ENCODE measurements at places on chromosomes 1 and 21.

DNA sequence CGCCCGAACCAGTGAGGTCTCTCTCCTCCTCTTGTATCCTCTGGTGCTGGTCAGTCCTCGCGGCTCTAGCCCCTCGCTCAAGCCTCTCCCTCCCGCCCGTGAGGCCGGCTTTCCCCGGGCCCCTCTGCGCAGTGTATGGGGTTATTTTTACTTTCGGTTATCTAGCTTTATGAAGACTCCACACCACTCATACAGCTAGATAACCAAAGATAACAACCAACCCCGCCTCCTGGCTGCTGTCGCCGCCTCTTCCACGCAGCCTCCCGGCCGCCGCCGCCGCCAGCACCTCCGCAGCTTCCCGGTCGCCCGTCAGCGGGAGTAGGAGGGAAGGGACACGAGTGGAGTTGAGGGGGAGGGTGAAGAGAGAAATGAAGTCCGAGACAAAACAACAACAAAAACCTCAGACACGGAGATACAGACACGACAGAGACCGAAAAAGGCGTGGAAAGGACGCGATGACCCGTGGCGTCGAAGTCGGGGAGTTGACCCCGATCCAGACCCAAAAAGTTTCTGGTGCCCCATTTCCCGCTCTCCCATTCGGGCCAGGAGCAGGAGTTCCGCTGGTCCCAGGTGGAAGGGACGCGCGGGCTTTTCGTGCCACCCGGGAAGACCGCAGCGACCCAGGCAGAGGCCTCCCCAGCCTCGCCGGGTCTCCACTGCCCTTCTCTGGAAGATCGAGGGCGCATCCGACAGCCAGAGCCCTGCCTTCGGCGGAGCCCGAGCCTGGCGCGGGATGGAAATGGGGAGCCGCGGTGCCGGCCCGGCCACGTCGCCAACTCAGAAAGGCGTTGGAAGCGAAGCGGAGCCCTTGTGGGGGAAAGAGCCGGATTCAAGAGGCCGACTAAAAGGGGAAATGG is 51.4 kb downstream of the RHBG start:
- DNase-seq, result peak; percentile 83

- peak; percentile 23 for DNase-seq
Observed at GRCh38 chr1:119966020-119966419, 69.7 kb upstream of the ADAM30 start.

GRCh38 chr1:159089184-159089791 is 12.7 kb upstream of the AIM2 start:
- peak; percentile 36 for DNase-seq

DNA sequence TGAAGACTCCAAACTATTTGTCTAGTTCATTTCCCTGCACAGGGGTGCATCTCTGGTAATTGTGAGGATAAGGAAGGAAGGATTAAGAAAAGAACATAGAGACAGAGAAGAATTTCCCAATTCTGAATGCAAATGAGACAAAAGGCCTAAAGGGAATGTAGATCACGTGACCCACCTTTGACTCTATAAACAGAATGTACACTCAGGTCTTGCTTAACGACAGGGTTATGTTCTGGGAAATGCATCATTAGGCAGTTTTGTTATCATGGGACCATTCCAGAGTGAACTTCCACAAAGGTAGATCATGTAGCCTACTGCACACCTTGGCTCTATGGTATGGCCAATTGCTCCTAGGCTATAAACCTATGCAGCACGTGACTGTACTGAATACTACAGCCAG is 252.3 kb upstream of the ZP4 start:
- no peak for DNase-seq

DNA sequence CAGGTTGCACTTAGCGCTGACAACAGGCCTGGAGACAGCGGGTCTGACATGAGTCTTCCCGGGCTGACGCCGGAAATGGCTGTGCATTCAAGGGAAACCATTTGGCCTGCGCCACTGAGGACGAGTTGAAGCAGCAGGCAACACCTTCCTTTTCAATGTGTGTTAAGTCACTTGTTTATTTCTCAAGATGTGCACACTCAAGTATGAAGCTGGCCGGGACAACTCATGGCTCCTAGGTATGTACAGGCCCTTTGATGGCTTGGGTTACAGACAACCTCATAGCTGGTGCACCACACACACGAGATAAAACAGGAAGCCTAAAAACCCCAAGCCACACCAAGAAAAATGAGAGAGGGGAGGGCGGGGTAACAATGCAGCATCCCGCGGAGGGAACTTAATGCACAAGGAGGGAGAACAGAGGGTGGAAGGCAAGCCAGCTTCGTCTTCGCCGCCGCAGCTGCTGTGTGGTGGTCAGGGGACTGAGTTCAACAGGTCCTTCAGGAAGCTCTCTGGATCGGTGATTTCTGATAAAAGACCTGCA is 118.0 kb upstream of the IFFO2 start:
- no peak for DNase-seq

DNA sequence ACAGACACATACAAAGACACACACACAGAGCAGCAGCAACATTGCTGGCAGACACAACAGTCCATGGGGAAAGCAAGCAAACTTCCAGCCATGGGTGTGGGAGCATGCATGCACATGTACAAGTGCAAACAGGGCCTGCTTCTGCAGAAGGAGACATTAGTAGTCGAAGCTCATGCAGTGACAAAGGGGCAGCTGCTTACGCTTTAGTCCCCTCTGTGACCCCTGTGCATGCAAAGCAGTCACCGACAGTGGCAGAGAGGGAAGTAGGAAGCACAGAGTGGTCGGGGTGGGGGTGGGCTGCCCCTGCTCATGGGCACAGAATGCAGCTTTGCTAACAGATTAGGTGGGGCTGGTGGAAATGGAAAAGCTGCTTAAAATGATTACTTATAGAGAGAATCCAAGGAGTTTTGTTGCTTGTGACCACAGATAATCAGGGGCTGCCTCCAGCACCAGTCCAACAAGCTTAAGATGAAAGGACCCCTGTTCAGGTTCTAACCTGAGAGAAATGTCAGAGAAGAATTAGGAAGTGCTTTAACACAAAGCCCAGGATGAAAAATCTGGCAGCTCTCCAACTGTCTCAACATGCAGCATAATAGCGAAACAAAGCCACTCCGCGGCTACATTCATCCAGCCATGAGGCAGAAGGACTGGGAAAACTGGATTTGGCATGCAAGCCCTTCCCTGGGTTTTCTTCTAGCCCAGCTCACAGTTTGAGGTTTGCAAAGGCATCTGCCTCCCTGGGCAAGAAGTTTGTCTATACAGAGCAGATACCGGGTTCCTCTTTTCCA is 378.9 kb downstream of the KCNH1 start:
- DNase-seq, result no peak

- no peak for DNase-seq
Observed at GRCh38 chr1:85607126-85607920, 26.8 kb downstream of the CCN1 start.

DNA sequence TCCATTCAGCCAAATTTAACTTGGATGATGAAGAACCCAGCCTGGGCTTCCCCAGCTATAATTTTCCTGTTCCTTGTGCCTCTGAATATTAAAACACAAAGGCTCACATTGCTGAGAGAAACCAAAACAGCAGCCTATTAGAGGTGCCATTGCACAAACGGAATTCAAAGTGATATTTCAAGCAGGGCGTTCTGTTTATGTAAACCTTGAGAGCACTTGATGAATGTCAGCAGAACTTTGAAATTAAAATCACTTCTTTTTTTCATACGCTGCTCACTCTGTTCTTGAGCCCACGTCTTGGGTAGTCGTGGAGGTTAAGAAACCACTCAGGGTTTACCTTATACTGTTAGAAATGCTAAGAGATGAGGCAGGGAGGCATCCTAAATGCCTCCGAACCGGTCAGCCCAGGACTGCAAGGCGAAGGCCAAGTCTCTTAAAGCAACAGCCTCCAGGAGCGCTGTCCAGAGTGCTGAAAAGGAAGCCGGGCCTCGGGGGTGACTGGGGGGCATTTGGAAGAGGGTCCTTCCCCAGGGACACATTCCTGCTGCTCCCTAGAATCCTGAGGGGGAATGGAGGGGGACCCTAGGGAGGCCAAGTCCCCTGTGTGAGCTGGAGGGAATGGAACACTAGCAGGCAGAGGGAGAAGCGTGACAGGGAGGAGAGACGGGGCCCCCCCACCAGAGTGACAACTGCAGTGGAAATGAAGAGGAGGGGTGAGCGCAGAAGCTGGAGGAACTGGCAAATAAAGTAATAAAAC is 154.8 kb upstream of the VAMP3 start:
- no peak for DNase-seq

GRCh38 chr1:42940851-42941639 is 17.6 kb downstream of the SLC2A1 start:
- DNase-seq, result peak; percentile 71

GRCh38 chr1:51019811-51020210 is 49.8 kb downstream of the CDKN2C start:
- DNase-seq, result no peak

DNA sequence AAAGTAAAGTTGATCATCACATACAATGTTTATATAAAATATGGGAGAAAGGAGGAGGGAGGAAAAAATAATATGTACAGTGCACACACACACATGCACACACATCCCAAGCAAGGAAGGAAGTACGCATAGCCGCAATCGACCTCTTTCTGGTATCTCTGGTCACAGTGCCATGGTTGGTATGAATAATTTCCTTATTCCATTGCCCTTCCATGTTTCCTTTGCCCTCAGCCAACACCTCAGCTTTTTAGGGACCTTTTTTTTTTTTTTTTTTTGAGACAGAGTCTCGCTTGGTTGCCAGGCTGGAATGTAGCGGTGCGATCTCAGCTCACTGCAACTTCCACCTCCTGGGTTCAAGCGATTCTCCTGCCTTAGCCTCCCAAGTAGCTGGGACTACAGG is 20.6 kb downstream of the CITED4 start:
- no peak for DNase-seq

- DNase-seq, result peak; percentile 59
Observed at GRCh38 chr1:9373619-9374018, 80.9 kb downstream of the SPSB1 start.

DNA sequence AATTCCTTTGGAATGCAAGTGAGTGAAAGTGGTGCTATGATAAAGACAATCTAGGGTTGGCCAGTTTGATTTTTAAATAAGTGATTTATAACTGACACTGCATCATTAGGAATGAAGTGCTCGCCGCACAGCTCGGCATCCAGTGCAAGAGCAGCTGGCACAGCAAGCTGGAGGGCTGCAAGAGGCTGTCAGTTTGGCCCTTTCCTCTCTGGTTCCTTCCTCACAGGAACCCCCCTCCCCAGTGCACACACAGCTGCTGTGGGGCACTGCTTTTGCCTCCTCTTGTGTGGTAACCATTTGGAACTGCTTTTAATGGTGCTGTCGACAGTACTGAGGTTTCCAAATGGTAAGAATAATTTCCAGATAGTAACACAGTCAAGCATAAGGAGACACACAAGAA is 10.4 kb upstream of the BCAR3 start:
- no peak for DNase-seq

DNA sequence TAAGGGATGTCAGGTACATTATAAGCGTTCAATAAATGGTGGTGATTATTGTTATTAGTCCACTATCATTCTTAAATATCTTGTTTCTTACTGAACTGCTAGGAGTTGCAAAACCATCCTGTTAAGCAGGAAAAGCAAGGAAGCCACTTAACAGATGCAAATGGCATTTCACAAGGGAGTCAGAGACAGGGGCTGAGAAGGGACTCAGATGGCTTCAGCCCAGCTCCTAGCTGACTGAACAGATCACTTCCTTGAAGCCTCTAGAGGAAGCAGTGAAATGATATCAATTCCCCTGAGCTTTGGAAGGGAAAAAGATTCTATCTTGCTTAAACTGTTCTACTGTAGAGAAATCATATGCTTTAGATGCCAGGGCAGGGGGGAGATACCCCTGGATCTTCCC is 151.5 kb downstream of the ST6GALNAC5 start:
- no peak for DNase-seq

DNA sequence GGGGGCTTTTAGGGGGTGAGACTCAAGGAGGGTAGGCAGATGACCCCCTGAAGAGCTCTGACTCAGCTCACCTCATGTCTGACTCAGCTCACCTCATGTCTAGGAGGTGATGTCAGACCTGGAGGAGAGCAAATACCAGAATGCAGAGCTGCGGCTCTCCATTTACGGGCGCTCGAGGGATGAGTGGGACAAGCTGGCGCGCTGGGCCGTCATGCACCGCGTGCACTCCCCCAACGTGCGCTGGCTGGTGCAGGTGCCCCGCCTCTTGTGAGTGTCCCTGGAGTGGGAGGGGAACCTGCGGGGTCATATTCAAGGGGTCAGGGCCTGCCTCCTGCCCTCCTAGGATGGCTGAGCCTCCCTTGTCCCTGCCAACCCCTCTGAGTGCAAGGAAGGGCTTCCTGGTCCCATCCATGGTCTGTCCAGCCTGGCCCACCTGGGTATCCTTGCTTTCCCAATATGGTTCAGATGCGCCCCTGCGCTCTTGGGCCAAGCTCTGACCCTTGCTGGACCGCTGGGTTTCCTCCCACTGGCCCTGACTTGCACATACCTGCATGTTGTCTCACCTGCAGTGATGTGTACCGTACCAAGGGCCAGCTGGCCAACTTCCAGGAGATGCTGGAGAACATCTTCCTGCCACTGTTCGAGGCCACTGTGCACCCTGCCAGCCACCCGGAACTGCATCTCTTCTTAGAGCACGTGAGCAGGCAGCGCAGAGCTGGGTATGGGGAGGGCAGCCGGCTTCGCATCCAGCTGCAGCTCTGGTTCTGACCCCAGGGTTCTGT is 9.1 kb downstream of the AMPD2 start:
- no peak for DNase-seq

DNA sequence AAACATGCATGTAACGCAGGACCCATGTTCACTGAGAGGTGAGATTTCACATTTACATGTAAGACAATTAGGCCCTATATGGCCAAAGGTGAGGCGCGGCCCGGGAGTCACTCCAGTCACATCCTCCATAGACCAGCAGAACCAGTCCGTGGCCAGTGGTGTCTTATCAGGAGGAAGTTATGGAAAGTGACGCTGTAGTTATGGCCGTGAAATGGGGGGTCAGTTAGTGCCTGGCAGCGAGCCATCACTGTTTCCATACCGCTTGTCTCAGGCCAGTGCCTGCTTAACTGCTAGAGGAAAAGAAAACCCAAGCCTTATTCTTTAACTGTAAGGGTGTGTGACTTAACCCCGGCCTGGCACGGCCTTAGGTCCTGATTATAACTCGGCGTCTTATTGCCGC is 6.1 kb downstream of the C1orf159 start:
- no peak for DNase-seq

DNA sequence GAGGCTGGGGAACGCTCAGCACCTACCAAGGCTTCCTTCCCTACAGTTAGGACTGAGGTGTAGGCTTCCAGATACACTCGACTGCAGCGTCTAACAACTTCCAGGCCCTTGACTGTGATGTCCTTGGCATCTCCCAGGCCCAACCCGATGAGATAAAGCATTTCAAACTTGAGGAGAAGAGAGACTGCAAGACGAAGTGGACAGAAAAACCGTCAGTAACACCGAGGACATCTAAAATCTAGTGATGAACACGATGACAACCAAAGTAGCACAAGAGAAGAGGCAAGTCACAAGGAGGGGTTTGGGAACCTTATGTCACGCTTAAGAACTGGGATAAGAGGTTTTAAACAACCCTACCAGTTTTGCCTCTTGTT is 314 bp downstream of the DPH5 start:
- no peak for DNase-seq
